ENCODE measurements at places on chromosomes 3 and 15.

- no peak for DNase-seq
Observed at GRCh38 chr15:45347033-45347432, 31.3 kb downstream of the GATM start.

- DNase-seq = no peak
Observed at GRCh38 chr3:31035681-31036080, 141.2 kb upstream of the GADL1 start.

GRCh38 chr3:130081351-130081881 lies at the start of gene ALG1L2:
ALG1L2 (plus strand) TSS chr3:130081831; CDS start chr3:130082017, 186 bp downstream.
- peak; percentile 39 for DNase-seq

GRCh38 chr15:43293432-43293831 lies 26.7 kb upstream of the TGM5 start:
- DNase-seq = peak; percentile 39

GRCh38 chr3:88031642-88032077 lies 27.1 kb downstream of the CGGBP1 start:
- peak; percentile 67 for DNase-seq

GRCh38 chr15:63212050-63213004 lies 22.9 kb downstream of the RAB8B start:
- peak; percentile 73 for DNase-seq

DNA sequence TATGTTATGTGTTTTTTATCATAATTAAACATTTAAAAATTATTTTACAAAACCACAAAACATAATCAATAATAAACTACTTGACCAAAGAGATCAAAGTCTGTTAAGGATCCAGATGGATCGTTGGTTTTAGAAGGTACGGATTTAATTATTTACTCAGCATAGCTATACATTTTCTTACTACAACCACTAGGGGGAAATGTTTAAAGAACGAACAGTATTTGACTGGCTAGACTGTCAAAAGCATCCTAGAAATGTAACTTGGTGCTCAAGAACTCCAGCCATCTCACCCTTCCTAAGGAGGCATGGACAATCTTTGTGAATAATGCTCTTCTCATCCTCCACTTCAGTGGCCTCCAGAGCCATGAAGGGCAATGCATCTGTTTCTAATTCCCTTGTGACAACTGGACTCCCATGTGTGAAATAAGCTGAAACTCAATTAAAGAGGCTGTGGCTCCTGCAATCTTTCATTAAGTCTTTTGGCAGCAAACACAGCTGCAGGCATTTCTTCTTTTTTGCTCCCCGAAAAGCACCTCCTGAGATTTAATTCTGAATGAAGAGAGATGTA lies 94.7 kb upstream of the TUSC7 start:
- peak; percentile 13 for DNase-seq

DNA sequence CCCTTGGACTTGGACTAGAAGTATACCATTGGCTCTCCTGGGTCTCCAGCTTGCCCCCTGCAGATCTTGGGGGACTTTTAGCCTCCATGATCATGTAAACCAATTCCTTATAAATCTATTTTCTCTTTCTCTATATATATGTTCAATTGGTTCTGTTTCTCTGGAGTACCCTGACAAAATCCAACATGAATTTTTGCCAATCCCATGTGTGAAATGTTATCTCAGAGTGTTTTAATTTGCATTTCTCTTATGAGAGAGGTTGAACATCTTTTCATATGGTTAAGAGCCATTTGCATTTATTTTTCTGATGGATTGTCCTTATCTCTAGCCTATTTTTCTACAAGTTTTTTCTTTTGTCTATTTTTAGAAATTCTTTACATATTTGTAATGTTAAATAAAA lies 131.7 kb upstream of the NEO1 start:
- no peak for DNase-seq

DNA sequence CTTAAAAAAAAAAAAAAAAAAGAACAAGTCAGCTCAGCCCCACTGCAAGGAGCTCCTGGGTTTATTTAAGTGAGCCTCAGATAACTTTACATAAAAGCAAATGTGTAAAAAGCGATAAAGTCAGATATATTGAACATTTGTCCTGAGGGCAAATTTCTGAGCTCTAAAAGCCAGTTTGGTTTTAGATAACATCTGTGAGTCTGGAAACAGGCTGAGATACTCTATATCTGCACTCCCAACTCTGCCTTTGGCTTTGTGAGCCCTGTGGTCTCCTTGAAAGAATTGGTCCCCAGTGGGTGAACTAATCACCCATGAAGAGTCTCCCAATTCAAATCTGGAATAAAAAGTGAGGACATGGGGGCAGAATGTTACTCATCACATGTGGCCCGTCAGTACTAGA lies 104.6 kb downstream of the APBA2 start:
- no peak for DNase-seq

DNA sequence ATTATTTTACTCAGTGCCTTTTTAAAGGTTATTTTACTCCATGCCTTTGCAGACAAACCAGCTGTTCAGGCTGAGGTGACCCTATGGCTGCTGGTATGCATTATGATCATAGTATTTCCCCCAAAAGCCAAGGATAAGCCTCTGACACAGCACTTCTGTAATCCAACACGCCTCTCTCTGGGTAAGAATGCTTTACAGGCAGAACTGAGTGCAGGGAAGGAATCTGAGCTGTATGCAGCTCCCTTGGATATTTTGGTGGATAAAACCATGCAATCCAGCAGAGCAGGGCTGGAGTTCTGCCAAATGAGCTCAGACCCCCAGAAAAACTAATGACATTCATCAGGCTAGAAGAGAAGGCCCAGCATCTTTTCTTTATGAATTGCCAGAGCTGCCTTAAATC lies 11.7 kb upstream of the MAP1A start:
- no peak for DNase-seq

- DNase-seq = no peak
Observed at GRCh38 chr3:102400766-102401165, 34.0 kb upstream of the ZPLD1 start.

- DNase-seq = no peak
Observed at GRCh38 chr3:98705212-98705611, 57.9 kb upstream of the ST3GAL6 start.

GRCh38 chr15:99213187-99213811 lies 36.1 kb downstream of the TTC23 start:
- DNase-seq = peak; percentile 79

DNA sequence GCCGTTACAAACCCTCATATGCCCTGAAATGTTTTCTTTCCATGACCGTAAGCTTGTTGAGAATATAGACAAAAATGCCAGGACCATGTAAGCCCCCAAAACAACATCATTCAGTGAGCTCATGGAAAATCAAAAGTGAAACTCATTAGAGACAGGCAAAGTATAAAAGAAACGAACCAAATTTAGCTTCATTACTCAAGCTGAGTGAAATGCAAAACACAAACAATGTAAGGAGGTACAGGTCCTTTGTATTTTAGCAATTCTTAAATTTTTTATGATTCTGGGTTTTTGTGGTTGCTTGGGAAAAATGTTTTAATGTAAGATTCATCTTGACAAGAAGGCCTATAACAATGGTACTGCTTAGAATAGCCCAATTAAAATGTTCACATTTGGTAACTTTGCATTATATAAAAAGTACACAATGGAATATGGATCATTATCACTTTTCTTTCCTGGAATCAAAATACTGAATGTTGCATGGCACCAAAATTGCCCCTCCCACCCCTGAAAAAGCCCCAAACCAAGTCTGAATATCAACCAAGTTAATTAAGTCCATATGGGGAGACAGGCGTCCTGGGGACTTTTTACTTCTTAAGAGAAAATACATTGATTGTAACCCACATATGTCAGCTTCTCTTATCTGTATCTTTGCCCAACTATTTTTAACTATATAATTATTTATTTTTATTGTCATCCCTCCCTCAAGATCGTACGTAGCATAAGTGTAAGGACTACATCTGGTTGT lies 247.7 kb upstream of the CDIN1 start:
- DNase-seq = no peak

GRCh38 chr15:75007216-75007615 lies 11.9 kb downstream of the SCAMP5 start:
- DNase-seq = no peak

DNA sequence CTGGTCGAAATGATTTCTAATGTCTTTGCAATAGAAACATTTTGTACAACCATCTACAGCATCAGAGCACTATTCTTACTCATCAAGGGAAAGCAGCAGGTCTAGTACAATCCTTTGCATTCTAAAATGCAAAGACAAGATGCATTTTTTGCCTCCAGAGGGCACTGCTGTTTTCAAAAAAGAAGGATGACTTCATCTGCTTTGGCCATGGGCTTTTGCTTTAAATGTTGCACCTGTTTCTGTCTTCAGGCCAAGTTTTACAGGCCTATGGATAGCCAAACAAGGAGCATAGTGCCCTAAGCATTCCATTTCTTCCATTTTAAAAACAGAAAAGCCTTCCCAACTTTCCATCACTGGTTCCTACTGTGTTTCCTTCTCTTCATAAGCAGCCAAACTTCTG lies 3.4 kb downstream of the PARP9 start:
- DNase-seq = peak; percentile 81

GRCh38 chr15:54033869-54034458 lies 55.7 kb downstream of the UNC13C start:
- no peak for DNase-seq

DNA sequence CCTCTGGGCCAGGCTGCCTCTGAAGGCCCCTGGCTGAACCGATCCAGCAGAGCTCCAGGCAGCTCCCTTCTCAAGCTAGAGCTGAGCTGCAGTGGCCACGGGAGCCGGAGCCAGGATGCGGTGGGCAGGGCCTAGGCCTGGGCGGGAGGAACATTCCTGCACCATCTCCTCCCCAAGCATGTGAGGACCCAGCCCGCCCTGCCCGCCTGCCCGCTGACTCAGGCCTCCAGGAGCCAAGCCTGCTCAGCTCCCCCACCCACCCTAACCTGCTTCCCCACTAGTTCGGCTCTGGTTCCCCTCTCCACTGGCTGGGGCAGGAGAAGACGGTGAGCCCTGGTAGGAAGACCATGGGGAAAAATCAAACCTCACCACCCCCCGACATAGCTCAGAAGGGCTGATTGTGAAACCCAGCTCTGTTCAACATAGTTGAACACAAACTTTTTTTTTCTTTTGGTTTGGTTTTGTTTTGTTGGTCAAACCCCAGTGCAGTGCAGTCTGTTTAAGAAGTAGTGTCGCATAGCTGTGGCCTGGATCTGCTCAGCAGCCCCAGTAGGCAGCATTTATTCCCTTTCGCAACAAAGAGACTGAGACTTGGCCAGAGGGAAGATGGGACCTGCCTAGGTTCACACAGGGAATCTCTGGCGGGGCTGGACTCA lies 13.5 kb downstream of the SNX33 start:
- DNase-seq = no peak

DNA sequence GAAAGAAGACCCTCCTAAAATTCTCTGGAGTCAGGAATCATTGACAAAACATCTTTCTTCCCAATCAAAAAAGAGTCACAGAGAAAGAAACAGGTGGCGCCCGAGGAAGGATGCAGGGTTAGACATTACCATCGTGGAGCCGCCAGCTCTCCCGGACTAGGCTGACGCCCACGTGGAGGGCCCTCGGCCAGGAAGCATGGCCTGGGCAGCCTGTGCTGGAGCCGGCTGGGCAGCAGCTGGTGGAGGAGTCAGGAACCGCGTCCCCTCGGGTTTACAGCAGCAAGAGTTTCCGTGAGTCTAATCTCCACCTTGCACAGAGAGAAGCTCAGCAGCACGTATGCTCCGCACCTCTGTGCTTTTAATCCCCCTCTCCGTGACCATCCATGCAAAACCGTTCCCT lies 533.7 kb upstream of the ATP11B start:
- DNase-seq = no peak

- DNase-seq = no peak
Observed at GRCh38 chr3:47714606-47715005, 67.1 kb downstream of the SMARCC1 start.

Data from hematopoietic multipotent progenitor cell treated with erythropoietin and hydrocortisone succinate and interleukin-3 and kit ligand, for 6 days (in vitro differentiated cells).